ENCODE measurements at places on chromosomes 3 and 15.

- no peak for DNase-seq
Observed at GRCh38 chr15:39252134-39252470, 328.8 kb upstream of the THBS1 start.

DNA sequence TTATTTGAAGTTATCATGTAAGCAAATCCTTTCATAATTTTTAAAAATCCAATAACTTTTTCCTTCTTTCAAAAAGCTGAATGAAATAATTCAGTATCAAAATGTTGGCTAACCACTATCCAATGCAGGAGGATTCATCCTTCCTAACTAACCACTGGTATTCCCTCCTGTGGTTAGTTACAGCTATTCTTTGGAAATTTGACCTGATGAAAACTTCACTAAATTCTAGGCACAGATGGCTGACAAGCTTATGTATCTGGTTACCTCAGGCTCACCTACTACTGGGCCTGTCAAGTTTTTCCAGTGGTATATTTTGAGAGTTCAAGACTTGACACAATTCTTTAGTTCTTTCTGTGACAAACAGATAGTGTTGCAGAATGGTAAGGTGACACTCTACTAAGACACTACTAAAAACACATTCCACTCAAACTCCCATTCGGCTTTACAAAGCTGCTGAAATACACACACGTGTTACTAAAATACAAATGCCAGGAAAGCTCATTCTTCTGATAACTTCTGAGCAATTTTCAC is 15.8 kb downstream of the NPTN start:
- DNase-seq: no peak

DNA sequence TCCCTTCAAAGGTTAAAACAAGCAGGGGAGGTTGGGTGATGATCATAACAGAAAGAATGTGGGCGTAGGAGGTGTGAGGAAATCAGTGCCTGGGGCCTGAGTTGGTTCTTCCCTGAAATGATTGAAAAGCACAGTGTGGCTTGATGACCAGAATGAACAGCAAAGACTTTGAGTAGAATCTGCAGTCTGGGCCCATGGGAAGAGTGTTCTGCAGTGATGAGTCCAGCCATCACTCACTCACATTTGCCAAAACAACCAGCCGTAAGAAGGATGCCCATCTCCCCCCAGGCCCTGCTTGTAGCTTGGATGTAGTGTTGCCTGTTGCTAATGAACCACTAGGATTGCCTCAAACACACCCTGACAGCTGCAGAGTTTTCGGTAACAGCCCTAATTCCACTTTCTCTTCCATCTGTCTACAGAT is 67.9 kb downstream of the VGLL3 start:
- peak; percentile 52 for DNase-seq

DNA sequence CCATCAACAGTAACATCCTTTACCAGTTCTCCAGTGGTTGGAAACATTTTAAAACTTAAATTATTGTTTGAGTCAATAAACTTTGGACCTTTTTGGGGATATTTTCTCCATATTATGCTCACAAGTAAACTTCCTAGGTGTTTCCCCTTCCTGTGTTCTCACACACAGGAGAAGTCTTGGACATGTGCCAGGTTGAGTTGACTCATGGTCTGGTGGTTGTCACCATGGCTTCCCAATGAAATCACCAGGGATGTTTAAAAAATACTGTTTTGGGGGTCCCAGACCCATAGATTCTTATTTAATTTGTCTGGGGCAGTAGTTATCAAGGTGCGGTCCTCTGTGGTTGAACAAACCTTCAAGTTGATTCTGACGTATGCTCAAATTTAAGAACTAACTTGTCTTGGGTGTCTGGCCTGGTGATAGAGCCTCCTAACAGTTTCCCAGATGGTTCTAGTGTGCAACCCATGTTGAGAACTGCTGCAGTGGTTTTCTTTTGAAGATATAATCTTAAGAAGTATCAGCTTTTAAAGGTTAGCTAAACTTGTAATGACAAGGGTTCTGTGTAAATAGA is 291.8 kb downstream of the EDEM1 start:
- DNase-seq: no peak

DNA sequence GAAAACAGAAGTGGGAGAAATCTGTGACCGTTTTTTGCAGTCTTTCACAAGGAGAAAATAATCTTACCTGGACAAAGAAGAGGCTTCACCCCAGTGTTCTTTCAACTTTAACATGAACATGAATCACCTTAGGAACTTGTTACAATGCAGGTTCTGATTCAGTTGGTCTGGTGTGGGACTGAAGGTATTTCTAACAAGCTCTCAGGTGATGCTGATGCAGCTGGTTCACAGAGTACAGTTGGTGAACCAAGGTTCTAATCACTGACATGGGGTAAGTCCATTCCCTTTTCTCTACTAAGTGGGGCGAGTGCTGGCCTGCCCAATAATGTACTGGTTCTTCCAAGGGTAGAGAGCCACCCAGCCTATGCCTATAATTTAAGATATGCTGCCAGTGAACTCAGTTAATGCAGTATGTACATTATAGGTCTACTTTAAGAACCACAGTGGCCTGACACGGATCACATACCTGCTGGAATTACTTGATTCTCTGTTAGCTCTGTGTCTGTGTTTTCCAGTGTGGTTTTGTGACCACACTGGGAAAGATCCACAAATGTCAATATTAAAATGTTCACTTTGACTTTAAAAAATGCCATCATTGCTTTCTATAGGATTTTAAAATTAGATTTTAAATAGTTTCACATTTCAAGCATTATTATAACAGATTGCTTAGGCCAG is 304.1 kb downstream of the ZNF621 start:
- DNase-seq: no peak

DNA sequence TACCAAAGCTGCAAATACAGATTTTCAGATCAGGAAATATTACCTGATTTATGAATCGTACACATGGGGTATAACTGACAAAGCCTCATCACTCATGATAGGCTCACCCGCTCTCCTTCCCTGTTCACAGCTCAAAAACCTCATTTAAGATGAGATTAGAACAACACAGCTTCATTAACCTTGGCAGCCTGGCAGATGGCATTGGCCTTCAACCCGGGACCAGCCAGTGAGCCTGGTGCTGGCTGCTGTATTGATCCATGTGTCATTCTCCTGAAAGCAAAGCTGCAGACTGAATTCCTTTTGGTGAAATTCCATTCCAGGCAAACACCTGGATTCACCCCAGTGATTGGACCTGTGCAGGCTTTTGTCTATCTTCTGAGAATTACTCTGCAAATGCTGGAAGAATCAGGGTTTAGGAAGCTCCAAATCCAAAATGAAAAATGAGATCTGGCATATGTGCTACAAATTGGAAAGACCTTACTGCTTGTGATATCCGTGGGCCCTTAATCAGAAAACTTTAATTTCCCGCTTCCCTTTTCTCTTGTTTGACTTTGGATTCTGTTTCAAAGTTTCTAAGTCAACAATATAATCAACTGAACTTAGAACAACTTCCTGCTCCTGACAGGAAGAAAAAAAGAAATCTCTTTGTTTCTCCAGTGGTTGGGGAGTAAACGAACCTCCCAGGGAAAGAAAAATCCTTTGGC is 189.1 kb upstream of the KBTBD8 start:
- DNase-seq: no peak
